COR-L47 (cell line): ENCODE measurements at places on chromosomes 3 and 15.

DNA sequence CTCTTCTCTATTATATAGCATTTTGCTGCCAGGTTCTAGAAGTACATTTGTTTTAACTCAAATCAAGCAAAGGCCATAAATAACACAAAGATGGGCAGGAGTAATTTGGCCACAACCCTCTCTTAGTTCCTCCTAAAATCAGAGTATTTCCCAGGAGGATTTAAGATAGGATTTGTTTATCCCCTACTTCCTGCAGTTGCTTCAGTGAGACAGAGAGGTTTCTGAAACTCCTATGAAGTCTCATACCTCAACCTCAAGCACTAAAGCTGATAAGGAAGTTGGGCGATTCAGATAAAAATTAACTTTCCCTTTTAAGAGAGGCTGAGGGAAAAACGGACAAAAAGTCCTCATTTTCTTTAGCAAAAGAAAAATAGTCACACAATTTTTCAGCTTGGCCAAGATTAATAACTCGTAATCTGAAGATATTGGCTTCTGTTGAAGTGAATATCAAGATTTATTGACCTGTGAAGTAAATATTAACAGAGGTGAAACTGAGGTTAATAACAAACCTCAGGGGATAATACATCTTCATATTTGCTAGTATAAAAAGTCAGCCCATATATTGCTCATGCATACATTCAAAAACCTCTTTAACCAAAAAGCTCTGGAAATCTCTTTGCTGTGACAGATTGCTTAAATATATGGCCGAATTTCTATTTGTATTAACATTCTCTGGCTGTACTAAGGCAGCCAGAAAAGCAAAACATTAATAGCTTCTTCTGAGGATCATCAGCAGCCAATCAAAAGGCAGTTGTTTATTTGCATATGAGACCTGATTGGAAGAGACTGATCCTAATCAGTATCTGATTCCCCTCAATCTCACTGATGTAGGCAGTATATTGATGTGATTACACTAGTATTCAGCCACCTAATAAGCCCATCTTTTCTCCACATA lies 90.6 kb upstream of the GADL1 start:
- DNase-seq: no peak

- DNase-seq: no peak
These were observed 4.6 kb downstream of the MYH15 start for GRCh38 chr3:108505811-108506210.

DNA sequence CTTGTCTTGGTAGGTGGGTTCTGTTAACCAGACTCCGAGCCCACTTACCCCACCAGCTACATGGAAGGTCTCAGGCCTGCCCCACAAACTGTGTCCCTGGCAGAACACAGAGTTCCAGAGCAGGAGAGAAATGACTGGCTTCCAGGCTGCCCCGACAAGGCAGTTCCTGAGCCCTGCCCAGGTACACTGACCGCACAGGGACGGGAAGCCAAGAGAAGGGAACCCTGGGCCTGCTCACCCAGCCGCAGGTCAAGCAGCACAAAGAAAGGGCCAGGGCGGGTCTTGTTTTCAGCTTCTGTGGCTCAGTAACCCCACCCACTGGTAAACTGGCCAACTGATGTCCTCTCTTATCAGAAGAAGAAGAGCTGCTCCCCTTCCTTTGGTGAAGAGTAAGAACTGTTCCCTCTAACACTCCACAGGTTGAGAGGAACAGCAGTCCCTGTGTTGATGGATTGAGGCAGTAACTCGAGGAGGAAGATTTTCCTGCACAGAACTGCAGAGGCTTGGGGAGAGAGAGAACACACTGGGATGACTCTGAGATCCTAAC lies 68.4 kb downstream of the CRTC3 start:
- DNase-seq: no peak

GRCh38 chr3:149646181-149646766 lies 11.6 kb downstream of the WWTR1 start:
- DNase-seq: no peak

- DNase-seq: no peak
These were observed 30.5 kb upstream of the APH1B start for GRCh38 chr15:63246691-63247469.

DNA sequence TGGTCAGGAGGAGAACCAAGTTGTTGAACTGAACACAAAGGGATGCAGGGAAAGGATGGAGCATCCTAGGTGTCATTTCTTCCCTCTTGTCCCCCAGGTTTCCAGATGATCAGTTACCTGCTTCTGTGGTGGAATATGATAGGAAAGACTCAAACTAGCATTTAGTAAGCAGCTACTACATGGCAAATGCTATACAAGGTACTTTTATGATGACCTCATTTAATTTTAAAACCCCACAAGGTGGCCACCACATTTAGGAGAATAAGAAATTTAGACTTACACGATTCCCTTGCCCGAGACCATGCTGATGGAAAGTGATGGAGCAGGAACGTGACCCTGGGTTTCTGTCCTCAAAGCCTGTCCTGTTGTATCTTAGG lies 40.9 kb downstream of the CCR4 start:
- no peak for DNase-seq
